ENCODE measurements at places on chromosomes 3 and 15.

GRCh38 chr15:26891448-26892181 is 24.8 kb downstream of the GABRA5 start:
- ATAC-seq = peak; percentile 97

DNA sequence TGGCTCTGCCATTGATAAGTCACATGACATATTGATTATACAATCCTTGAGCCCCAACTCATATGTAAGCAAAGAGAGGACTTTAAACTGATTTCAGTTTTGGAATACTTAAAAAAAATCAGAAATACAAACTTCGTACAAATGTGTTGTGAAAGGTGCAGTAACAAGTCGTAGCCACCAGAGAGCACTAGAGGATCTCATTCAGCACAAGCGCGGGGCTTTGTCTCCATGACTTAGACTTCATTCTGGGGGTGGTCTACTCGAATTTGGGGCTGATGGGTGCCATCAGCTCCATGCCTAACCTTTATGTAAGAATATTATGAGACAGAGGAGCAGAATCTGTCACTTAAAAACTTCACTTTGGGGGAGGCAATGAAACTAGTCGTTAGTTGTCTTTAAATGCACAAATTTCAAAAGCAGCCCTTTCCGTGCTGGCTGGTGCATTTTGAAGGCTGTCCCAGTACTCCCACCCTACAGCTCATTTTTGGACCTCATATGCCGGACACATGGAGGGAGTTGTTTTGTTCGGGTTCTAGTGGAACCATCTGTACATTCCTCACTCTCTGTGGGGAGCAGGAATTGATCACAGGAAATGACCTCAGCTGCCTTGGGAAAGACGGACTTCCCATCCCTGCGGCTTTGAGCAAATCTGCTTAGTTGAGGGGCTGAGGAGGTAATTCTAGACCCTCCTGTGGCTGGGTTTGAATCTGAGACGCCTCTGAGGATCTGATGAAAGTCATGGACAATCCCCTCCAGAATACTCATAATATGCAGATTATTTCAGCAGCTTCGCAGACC is 27.5 kb upstream of the MASP1 start:
- no peak for ATAC-seq

GRCh38 chr3:125381743-125382142 is 6.6 kb upstream of the ZNF148 start:
- no peak for ATAC-seq

DNA sequence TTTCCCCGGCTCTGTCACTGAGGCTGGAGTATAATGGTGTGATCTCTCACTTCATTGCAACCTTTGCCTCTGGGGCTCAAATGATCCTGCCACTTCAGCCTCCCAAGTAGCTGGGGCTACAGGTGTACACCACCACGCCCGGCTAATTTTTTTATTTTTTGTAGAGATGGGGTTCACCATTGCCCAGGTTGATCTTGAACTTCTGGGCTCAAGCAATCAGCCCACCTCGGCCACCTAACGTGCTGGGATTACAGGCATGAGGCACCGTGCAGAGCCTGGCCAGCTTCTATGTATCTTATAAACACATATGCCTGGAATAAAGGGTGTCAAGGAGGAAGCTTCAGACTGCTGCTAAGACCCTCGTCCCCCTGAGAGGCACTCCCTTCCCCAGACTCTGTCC is 4.2 kb downstream of the ZNF589 start:
- no peak for ATAC-seq

DNA sequence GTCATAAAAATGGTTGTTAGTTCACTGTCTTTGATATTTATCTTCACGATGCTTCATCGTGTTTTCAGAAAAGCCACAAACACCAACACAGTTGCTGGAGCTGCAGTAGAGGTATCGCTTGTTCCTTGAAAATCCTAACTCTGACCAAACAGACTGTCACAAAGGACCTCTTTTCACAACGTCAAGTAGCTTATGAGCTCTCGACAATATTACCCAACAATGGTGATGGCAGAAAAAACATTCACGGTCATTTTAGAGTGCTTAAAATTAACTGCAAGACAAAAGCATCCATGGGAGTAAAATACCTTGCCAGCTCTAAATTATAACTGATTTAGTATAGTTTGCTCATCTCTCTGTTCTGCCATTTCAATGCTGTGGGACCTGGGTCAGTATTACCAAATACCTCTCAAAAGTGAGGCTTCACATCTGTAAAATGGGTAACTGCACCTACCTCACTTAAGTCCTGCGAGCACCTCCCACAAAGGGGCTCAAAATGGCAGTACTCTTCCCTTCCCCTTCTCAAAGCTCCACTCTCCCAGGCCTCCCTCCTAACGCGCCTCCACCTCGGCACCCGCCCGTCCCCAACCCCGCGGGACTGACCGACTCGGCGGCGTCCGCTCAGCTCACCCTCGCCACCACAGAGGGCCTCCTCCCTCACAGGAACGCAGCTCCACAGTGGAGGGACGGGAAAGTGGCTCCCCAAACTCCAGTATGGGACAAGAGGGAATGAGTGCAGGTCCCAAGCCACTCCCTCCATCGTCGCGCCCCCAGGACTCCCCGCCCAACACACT is 546 bp downstream of the TRIM59 start:
- peak; percentile 66 for ATAC-seq

GRCh38 chr3:195709676-195710085 is 11.1 kb upstream of the MUC20 start:
- ATAC-seq = no peak

DNA sequence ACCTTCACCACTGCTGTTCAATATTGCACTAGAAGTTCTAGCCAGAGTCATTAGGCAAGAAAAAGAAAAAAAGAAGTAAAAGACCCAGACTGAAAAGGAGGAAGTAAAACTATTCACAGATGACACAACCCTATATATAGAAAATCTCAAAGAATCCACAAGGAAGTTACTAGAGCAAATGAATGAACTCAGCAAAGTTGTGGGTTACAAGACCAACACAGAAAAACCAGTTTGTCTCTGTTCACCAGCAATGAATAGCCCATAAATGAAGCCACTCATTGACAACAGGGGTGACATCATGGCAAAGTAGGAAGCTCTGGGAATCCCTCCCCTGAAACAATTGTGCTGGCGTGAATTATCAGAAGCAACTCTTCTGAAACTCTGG is 4.6 kb downstream of the CFAP100 start:
- ATAC-seq = no peak

GRCh38 chr3:147161833-147162232 is 244.5 kb downstream of the ZIC4 start:
- no peak for ATAC-seq

- no peak for ATAC-seq
These were observed 19.0 kb upstream of the ARHGEF26 start for GRCh38 chr3:154102225-154102624.

Measured in motor neuron (in vitro differentiated cells).